Peyer's patch (tissue), 4 donors: ENCODE measurements at places on chromosomes 1 and 21.

- H3K27ac ChIP-seq = no peak overlapping the region
- H3K4me3 ChIP-seq = no peak overlapping the region
- H3K27me3 ChIP-seq = no peaks in the 10 kb centered on the region
- no peak for DNase-seq
- no peaks in the 10 kb centered on the region for H3K4me1 ChIP-seq
Observed at GRCh38 chr21:21673959-21674358, 675.8 kb downstream of the NCAM2 start.

DNA sequence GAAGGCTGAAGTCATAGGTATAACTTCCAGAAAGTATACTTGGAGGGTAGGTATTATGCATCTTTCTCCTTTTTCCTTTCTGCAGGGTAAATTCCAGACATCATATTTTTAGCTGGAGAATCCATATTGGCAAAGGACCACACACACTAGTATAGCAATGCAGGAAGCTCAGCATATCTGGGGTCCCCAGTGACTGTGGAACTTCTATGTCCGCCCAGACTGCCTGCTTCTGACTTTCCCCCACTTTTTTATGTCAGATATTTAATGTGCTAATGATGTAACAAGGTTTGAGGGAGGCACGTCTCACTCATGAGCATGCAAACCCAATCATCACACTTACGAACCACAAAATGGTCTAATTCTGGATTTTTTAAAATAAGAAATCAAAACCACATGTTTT, 90.4 kb downstream of the BACH1 start:
- no peak overlapping the region for H3K27ac ChIP-seq
- no peaks in the 10 kb centered on the region for H3K36me3 ChIP-seq
- no peaks in the 10 kb centered on the region for H3K27me3 ChIP-seq
- no peak for DNase-seq
- no peak overlapping the region for H3K4me3 ChIP-seq

DNA sequence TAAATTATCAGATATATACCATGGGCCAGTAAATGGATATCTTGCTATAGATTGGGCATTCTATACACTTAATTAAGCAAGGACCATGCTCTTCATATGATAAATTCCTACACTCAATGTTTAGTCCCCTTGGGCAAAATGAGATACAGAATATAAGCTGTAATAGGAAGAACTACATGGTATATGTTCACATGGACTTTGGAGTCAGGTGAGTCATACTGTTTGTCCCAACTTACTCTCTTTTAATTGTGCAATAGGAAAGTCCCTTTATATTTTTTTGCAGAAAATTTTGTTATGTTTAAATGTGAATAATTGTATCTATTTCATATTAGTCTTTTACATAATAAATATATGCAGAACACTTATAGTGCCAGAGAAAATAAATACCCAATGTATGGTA, 820.2 kb upstream of the ADAMTS5 start:
- H3K36me3 ChIP-seq = no peaks in the 10 kb centered on the region
- H3K27ac ChIP-seq = no peak overlapping the region
- H3K4me1 ChIP-seq = no peaks in the 10 kb centered on the region
- no peaks in the 10 kb centered on the region for H3K27me3 ChIP-seq
- no peak for DNase-seq
- no peak overlapping the region for H3K4me3 ChIP-seq

DNA sequence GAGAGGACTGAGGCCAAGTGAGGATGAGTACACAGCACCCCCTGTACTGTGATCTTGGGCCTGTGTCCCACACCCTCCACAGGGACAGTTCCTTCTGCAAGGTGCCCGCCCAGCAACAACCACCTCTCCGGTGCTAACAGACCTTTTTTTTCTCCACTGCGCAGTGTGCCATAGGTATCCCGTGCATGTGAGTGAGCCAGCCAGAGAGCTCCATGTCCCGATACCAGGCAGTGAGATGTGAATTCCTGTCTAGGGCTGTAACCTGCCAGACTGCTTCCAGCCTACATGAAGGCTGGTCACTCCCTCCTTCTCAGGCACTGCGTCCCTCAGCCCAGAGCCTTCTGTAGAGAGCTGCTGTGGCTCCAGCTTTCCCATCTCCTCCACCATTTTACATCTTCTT, 56.9 kb downstream of the PCBP3 start:
- H3K27ac ChIP-seq = no peak overlapping the region
- no peak for DNase-seq
- H3K4me3 ChIP-seq = no peak overlapping the region

- no peak overlapping the region for H3K4me3 ChIP-seq
- no peak for DNase-seq
- H3K36me3 ChIP-seq = no peaks in the 10 kb centered on the region
- no peak overlapping the region for H3K27ac ChIP-seq
- no peaks in the 10 kb centered on the region for H3K27me3 ChIP-seq
Observed at GRCh38 chr1:50667272-50667671, 244.0 kb upstream of the DMRTA2 start.

DNA sequence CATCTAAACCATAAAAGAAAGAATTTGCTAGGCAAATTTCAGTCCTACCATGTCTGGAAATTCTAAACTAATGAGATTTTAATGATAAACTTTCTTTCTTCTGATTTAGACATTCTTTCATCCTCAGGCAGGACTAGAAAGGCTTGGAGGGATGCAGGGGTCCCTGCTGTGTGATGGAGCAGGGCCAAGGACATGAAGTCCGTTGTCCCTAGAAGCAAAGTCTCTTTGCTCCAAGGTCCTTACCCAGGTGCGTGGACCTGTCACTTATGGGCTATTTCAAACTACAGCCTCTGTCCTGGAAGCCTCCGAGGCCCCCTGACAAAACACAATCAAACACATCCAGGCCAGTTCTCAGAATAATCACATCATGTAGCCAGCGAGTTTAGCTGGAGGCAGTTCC, 26.6 kb downstream of the URB1 start:
- H3K27me3 ChIP-seq = no peaks in the 10 kb centered on the region
- H3K4me1 ChIP-seq = no peaks in the 10 kb centered on the region
- no peaks in the 10 kb centered on the region for H3K36me3 ChIP-seq
- DNase-seq = no peak
- no peak overlapping the region for H3K27ac ChIP-seq
- H3K4me3 ChIP-seq = no peak overlapping the region

DNA sequence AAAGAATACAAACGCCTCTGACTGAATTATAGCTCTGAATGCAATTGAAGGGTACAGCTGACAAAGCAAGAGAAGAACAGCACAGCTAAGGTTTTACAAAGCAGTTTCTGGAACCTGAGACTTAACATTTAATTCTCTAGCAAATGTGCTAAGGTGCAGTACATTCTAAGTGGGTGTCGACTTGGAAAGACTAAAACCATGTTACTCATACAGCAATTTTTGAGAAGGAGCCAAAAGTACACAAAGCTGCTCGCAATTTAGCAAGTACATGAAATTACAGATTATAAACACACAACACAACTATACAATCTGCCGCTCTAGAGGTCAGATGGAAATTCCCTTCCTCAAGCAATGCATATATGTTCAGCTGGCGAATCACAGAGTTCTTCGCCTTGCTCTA, 121.9 kb downstream of the TIAM1 start:
- H3K4me3 ChIP-seq = no peak overlapping the region
- no peaks in the 10 kb centered on the region for H3K27me3 ChIP-seq
- no peak overlapping the region for H3K27ac ChIP-seq
- H3K4me1 ChIP-seq = no peaks in the 10 kb centered on the region

- peak overlapping the region; percentile 63 for H3K4me3 ChIP-seq
- DNase-seq = no peak
- H3K4me1 ChIP-seq = no peaks in the 10 kb centered on the region
- no peaks in the 10 kb centered on the region for H3K36me3 ChIP-seq
- H3K27me3 ChIP-seq = no peaks in the 10 kb centered on the region
- H3K27ac ChIP-seq = peak overlapping the region; percentile 83
Observed at GRCh38 chr1:232628335-232629249, 1.3 kb downstream of the SIPA1L2 start.

- no peaks in the 10 kb centered on the region for H3K4me1 ChIP-seq
- peak; percentile 36 for DNase-seq
- H3K27me3 ChIP-seq = no peaks in the 10 kb centered on the region
Observed at GRCh38 chr1:53367503-53368313, 39.8 kb upstream of the LRP8 start.

GRCh38 chr1:108601708-108602410, 42.0 kb downstream of the EEIG2 start:
- H3K4me3 ChIP-seq = no peak overlapping the region
- H3K27ac ChIP-seq = no peak overlapping the region
- H3K27me3 ChIP-seq = no peaks in the 10 kb centered on the region
- H3K4me1 ChIP-seq = no peaks in the 10 kb centered on the region

- no peak overlapping the region for H3K27ac ChIP-seq
- H3K36me3 ChIP-seq = no peaks in the 10 kb centered on the region
- H3K4me1 ChIP-seq = no peaks in the 10 kb centered on the region
- no peak overlapping the region for H3K4me3 ChIP-seq
- DNase-seq = no peak
Observed at GRCh38 chr1:231931146-231931545, 304.6 kb downstream of the DISC1 start.

- H3K4me1 ChIP-seq = no peaks in the 10 kb centered on the region
- DNase-seq = no peak
- no peak overlapping the region for H3K27ac ChIP-seq
- H3K36me3 ChIP-seq = no peaks in the 10 kb centered on the region
Observed at GRCh38 chr1:119544165-119544762, 37.3 kb downstream of the HSD3B1 start.

DNA sequence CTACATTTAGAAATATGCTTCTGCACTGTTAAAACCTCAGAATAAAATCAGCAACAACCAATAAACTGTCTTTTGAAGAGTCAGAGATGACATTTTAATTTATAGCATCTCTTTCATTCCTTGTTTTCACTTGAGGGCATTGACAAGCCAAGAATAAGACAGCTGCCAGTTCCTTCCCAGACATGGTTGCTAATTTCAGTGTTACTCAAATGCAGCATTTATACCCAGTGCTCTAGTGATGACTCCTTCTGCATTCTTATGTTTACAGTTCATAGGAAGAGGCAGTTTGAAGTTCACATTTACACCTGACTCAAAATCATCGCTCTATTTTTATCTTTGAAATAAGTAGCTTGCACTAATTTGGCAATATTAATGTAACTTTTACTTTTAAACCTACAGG, 44.9 kb downstream of the PLA2G4A start:
- no peaks in the 10 kb centered on the region for H3K36me3 ChIP-seq
- no peak overlapping the region for H3K27ac ChIP-seq
- H3K27me3 ChIP-seq = no peaks in the 10 kb centered on the region
- DNase-seq = no peak

DNA sequence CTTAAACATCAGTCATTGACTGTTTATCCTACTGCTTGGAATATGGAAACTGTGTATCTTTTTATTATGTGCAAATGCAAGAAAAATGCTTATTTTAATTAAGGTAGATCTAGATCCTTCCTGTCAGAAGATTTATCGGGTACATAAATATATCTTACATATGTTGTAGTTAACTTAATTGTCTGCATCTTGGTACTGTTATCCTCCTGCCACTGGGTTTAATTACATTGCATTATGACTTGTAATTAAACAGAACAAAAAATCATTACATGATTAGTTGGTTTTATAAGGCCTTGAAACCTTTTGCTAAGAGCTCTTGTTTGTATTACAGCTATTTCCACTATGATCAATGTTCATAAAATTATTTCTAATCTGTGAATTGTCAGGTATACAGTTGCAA, 211.2 kb downstream of the PTGER3 start:
- H3K27ac ChIP-seq = no peak overlapping the region
- H3K4me3 ChIP-seq = no peak overlapping the region
- no peaks in the 10 kb centered on the region for H3K4me1 ChIP-seq
- no peaks in the 10 kb centered on the region for H3K27me3 ChIP-seq

GRCh38 chr21:36297406-36297937, 22.5 kb upstream of the MORC3 start:
- H3K36me3 ChIP-seq = no peaks in the 10 kb centered on the region
- H3K27me3 ChIP-seq = no peaks in the 10 kb centered on the region
- H3K27ac ChIP-seq = peak overlapping the region; percentile 77
- DNase-seq = no peak
- peak overlapping the region; percentile 11 for H3K4me3 ChIP-seq
- H3K4me1 ChIP-seq = peaks cover 5% of the 10 kb centered on the region

GRCh38 chr1:10646347-10646861, 150.0 kb downstream of the CASZ1 start:
- no peaks in the 10 kb centered on the region for H3K36me3 ChIP-seq
- H3K4me1 ChIP-seq = no peaks in the 10 kb centered on the region
- H3K27me3 ChIP-seq = no peaks in the 10 kb centered on the region
- H3K4me3 ChIP-seq = no peak overlapping the region

DNA sequence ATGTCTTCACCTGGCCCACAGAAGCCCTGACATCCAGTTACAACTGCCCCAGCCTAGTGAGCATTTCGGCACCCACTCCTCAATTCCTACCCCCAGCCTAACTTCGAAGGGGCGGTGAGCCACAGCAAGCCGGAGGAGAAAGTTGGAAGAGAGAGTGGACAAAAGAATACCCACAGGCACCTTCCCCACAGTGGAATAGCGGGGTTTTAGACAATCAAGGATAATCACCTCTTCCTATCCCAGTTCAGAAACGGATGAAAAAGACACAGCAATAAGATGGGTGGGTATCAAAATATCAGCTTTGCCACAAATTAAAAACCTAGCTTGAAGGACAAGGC, 1.3 kb upstream of the LSS start:
- H3K4me3 ChIP-seq = peak overlapping the region; percentile 93
- H3K4me1 ChIP-seq = peaks cover 24% of the 10 kb centered on the region
- no peaks in the 10 kb centered on the region for H3K27me3 ChIP-seq
- H3K36me3 ChIP-seq = no peaks in the 10 kb centered on the region
- H3K27ac ChIP-seq = peak overlapping the region; percentile 63
- DNase-seq = no peak

- no peaks in the 10 kb centered on the region for H3K27me3 ChIP-seq
- DNase-seq = no peak
- H3K4me1 ChIP-seq = no peaks in the 10 kb centered on the region
- H3K4me3 ChIP-seq = no peak overlapping the region
- peak overlapping the region; percentile 10 for H3K27ac ChIP-seq
Observed at GRCh38 chr1:53411541-53412152, 47.6 kb upstream of the DMRTB1 start.

- no peaks in the 10 kb centered on the region for H3K4me1 ChIP-seq
- no peak overlapping the region for H3K27ac ChIP-seq
- H3K27me3 ChIP-seq = no peaks in the 10 kb centered on the region
- DNase-seq = no peak
Observed at GRCh38 chr1:160971618-160972056, 17.0 kb upstream of the ITLN2 start.

- H3K27me3 ChIP-seq = no peaks in the 10 kb centered on the region
- no peak overlapping the region for H3K27ac ChIP-seq
- peaks cover 6% of the 10 kb centered on the region for H3K4me1 ChIP-seq
- no peak overlapping the region for H3K4me3 ChIP-seq
- DNase-seq = no peak
Observed at GRCh38 chr1:116458695-116459094, 85.7 kb downstream of the ATP1A1 start.

GRCh38 chr1:92709738-92710137, 75.2 kb downstream of the EVI5 start:
- H3K4me1 ChIP-seq = no peaks in the 10 kb centered on the region
- H3K27ac ChIP-seq = no peak overlapping the region
- H3K4me3 ChIP-seq = no peak overlapping the region
- no peaks in the 10 kb centered on the region for H3K36me3 ChIP-seq
- no peaks in the 10 kb centered on the region for H3K27me3 ChIP-seq
- no peak for DNase-seq
